Activated CD8-positive, alpha-beta memory T cell treated with anti-CD3 and anti-CD28 coated beads for 1 hour (primary cell): ENCODE measurements at places on chromosomes 11 and 22.

DNA sequence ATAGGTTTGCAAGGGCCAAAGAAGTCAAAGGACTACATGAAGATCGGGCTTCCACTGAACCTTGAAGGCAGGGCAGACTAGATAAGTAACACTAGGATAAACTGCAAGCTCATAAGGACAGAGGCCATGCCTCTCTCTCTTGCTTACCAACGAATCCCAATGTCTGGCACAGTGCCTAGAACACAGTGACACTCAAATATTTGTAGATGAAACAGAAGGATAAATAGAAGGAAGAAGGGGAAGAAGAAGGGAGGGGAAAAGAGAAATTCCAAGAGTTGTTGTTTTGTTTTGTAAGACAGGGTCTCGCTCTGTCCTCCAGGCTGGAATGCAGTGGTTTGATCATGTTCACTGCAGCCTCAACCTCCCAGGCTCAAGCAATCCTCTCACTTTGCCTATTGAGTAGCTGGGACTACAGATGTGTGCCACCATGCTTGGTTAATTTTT lies 26.9 kb downstream of the SIK3 start:
- no peak for DNase-seq

- no peak for DNase-seq
Observed at GRCh38 chr11:130908061-130908460, 8.2 kb downstream of the SNX19 start.

GRCh38 chr11:4551346-4551979 lies 6.5 kb downstream of the OR52M1 start:
- no peak for DNase-seq

GRCh38 chr11:132859306-132859705 lies 673.0 kb downstream of the OPCML start:
- no peak for DNase-seq

- DNase-seq, result no peak
Observed at GRCh38 chr11:94975599-94975998, 2.1 kb downstream of the KDM4D start.

DNA sequence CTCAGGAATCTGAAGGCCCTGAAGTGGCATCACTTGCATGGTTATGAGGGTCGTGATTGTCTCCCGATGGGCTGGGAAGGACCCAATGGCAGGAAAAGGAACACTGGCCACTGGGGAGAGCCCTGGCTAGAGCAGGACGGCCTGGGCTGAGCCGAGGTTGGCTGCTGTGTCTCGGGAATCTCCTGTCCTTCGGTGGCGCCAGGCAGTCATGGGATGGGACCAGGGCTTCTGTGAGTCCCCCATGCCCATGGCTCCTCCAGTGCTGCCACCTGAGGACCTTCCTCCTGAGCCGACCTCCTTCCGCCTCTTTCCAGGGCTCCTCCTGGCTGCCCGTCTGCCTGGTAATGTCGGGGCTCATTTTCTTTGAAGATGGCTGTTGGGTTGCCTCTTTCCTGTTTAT lies 1394.0 kb downstream of the BRD1 start:
- no peak for DNase-seq
